Sigmoid colon (tissue), 7 donors: ENCODE measurements at places on chromosomes 4 and X. TPM values are rescaled to one million over a fixed set of nuclear protein-coding genes. Genes with fewer than 3 reads are reported as not detected.

GRCh38 chrX:40100537-40101429 is 3.0 kb upstream of the BCOR start:
- DNase-seq: no peak

DNA sequence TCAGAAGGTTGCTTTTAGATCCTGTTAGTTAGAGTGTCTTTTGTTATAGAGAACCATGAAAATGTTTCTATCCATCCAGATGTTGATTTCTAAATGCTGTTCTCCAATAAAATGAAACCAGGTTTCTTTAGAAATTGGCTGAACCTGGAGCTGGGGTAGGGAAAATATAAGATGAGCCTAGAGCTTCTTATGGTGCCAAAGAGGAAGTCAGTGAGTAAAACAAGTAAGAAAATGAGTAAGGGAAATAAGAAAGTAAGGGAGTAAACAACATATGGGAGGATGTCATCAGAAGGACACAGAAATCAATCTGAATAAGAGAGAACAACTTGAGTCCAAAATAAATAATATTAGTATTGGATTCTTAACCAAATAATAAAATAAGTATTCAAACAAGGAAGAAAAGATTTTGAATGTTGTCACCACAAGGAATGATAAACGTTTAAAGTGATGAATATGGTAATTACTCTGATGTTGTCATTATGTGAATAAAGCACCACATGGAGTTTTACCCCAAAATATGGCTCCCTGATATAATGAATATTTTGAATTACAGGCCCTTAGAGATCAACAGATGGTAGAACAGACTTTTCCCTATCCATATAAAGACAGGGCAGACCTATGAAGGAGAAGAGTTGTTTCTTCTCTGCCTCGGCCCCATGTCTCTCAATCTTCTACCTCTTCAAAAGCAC is 506.1 kb downstream of the IL15 start:
- DNase-seq: no peak

DNA sequence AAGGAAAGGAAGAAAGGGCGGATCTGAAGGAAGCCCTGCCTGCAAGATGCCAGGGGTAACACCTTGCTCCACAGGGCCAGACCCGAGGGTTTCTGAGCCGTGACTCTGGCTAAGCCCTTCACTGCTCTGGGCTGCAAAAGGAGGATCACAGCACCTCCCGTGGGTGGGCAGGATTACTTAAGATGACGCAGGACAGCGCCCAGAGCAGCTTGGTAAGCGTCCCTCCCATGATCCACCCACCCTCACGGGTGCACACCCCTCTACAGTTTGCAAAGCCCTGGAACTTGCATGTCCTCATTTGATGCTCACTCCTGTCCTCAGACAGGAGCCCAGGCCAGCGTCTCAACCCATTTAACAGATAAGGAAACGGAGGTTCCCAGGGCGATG is 64.9 kb downstream of the CRMP1 start:
- DNase-seq: no peak

- DNase-seq: no peak
These were observed 58.9 kb downstream of the TMEM154 start for GRCh38 chr4:152620915-152621314.

DNA sequence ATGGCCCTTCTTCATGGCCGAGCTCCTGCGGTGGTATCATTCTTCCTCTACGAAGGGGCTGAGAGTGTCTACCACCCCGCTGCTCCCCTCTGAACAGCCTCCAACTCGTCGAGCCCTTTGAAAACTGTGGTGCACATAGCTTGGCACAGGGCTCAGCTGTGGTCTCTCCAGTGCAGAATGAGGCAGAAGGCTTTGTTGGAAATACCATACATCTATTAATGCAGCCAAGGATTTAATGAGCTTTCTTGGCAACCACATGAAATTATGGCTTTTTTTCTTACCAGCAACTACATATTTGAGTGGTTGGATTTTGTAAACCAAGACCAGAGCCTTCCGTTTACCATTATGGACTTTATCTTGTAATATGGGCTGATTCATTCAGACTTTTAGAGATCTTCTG is 61.7 kb upstream of the CBR4 start:
- no peak for DNase-seq

DNA sequence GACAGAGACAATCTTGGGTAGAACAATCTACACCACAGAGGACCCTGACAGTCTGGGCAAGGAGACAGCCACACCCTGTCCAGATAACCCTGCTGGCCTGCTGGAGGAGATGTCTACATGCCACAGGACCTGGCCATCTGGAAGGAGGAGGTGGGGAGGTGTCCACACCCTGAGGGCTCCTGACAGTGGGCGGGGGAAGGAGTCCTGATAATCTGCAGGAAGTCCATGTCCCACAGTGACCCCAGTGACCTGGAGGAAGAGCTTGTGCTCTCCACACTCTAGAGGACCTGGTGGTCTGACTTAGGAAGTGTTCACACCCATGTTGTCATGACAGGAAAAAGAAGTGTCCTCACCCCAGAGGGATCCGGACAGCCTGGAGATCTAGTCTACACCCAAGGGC is 5.5 kb downstream of the SUV39H1 start:
- no peak for DNase-seq

DNA sequence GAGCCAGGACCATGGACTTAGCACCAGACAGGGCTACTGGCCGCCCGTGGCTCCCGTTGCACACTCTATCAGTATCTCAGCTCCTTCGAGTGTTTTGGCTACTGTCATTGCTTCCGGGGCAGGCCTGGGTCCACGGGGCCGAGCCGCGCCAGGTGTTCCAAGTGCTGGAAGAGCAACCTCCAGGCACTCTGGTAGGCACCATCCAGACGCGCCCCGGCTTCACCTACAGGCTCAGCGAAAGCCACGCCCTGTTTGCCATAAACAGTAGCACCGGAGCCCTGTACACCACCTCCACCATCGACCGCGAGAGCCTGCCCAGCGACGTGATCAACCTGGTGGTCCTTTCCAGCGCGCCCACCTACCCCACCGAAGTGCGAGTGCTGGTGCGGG is 1.6 kb downstream of the FAT4 start:
- DNase-seq: no peak

DNA sequence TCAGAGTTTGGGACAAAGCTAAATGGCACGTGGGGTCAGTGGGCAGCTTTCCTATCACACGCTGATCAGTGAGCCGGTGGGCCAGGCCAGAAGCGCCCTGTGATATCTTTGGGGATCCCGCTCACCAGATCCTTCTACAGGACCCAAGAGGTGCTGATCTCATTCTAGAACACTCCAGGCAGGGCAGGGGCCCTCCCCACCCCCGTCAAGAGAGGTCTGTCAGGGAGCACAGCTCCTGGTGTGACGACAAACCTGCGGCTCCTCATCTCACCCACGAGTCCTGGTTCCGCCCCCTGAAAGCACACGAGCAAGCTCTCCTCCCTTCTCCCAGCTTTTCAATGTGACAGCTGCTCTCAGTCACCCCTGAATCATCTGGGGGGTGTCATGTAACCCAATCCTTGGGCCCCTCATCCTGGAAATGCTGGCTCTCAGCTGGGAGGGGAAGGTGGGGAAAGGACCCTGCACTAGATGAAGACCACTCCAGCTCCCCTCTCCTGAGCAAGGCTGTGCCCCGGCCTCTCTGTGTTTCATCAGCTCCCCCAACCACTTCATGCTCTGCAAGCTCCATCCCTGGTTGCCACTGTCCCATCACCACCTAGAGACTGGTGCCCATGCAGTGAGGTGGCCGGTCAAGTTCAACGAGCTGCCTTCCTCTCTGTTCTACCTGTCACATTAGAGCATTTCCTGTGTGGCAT is 4.6 kb downstream of the HCFC1 start:
- DNase-seq: peak; percentile 66

DNA sequence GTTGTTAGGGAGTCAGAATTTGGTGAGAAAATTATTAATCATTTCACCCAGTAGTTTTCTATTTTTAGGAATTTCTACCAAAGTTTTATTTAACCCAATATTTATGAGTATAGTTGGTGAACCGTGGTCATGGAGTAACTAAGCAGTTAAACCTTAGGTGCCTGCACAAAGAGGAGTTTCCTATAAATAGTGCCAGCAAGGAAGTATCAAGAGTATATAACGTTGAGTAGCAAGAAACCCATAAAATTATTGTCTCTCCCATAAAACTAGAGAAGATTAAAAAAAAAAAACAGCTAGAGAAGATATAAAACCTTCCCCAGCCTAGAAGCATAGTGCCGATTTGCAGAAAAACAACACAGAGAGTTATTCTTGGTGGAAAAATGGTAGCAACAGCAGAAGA is 158.9 kb downstream of the PRDM5 start:
- no peak for DNase-seq

DNA sequence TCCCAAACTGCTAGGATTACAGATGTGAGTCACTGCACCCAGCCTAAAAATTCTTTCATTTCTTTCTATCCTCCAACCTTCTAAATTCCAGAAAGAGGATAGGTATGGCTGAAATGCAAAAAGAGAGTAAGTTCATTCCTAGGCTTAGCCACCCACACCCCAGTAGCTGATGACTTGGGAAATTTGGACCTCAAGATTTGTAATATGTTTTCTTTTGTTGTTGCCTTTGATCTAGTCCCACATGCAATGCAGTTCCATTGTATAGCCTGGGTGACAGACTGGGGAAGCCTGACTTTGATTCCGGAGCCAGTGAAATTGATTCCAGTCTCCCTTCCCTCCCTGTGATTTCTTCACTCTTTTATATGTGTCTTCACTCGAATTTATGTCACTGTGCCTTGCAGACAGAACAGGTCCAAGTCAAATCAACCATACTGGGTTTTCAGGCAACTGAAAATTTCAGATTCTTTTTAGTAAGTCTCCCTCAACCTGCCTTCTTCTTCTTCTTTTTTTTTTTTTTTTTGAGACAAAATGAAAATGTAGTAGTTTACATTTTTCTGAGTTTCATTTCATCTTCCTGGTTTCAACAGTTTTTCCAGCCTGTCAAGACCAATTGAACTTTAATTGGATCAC is 176.2 kb upstream of the RBPJ start:
- no peak for DNase-seq

Gene TMEM144
- total RNA-seq: 6.1 TPM

Gene EFHC2
- total RNA-seq: 2.6 TPM

Gene ENPEP
- 2.2 TPM for total RNA-seq
